CD8-positive, alpha-beta memory T cell (primary cell): ENCODE measurements at places on chromosomes 11 and 22. TPM values are rescaled to one million over a fixed set of nuclear protein-coding genes. Genes with fewer than 3 reads are reported as not detected.

GRCh38 chr11:29352273-29352795 is 664.5 kb downstream of the KCNA4 start:
- no peaks in the 10 kb centered on the region for H3K27me3 ChIP-seq
- no peaks in the 10 kb centered on the region for H3K36me3 ChIP-seq
- no peak overlapping the region for H3K27ac ChIP-seq

- H3K4me3 ChIP-seq: no peak overlapping the region
- H3K27ac ChIP-seq: no peak overlapping the region
- H3K27me3 ChIP-seq: no peaks in the 10 kb centered on the region
Observed at GRCh38 chr22:26546282-26546681, 34.0 kb upstream of the TFIP11 start.

DNA sequence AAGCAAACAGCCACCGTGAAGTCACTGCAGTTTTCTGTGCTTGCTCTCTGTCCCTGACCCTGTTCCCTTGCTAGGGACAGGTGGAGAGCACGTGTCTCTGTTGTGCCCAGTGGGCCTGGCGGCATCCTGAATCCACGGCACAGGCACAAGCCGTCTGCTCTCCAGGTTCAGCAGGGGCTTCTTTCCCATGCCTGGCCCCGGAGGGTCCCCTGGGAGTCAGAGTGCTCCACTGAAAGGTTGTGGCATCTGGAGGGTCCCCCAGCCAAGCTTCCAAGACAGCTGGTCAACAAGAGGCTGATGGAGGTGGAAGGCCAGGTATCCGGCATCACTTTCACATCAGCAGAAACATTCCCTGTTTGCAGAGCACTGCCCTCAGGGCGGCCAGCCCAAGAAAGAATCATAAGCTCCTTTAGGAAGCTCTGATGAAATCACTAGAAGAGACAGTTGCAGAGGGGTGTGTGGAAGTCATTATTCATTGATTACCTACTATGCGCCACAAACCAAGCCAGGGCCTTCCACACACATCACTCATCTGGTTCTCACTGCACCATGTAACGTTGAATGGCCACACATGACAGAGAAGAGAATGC is 346.4 kb upstream of the B3GAT1 start:
- no peak overlapping the region for H3K27ac ChIP-seq
- H3K27me3 ChIP-seq: no peaks in the 10 kb centered on the region
- no peaks in the 10 kb centered on the region for H3K4me1 ChIP-seq
- no peak overlapping the region for H3K4me3 ChIP-seq
- DNase-seq: no peak
- no peaks in the 10 kb centered on the region for H3K36me3 ChIP-seq

DNA sequence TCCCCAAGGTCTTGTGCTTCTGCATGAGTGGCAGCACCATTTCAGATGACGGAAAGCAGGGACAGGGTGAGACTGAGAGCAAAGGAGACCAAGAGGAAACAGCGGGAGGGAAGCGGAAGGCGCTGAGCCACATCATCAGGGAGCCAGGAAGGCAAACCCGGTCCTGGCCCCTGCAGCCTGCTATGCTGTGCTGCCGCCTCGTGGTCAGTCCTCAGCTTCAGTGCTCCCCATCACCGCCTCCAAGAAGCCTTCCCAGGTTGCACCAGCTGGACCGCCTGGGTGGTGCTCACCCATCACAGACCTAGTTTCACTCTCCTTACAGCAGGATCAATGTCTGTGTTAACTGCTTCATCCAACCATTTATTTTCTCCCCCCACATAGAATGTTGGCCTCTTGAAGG is 73.0 kb upstream of the PHF21B start:
- no peak for DNase-seq
- no peaks in the 10 kb centered on the region for H3K36me3 ChIP-seq
- H3K27ac ChIP-seq: no peak overlapping the region

- no peaks in the 10 kb centered on the region for H3K27me3 ChIP-seq
- H3K36me3 ChIP-seq: peaks cover 29% of the 10 kb centered on the region
- H3K4me3 ChIP-seq: no peak overlapping the region
- no peak overlapping the region for H3K27ac ChIP-seq
- no peak for DNase-seq
Observed at GRCh38 chr22:20740222-20740951, 33.5 kb upstream of the SERPIND1 start.

DNA sequence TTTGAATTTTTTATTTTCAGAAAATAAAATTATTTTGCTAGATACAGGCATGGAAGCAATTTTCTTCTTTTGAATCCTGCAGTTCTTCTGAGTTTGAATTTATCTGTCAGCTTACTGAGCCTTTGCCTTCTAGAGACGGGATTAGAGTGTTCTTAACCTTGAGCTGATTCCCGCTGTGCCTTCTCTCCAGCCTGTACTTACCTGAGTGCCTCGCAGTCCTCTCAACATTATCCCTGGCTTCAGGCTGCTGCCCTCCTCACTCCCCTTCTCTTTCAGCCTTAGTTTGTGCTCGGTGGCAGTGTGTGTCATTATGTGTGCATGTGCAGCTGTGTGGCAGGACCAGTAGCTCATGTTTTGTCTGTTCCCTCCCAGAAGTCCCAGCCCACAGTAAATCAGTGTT is 24.3 kb downstream of the OSBP2 start:
- no peak for DNase-seq
- H3K4me1 ChIP-seq: no peaks in the 10 kb centered on the region
- no peak overlapping the region for H3K4me3 ChIP-seq
- no peaks in the 10 kb centered on the region for H3K27me3 ChIP-seq
- no peak overlapping the region for H3K27ac ChIP-seq

DNA sequence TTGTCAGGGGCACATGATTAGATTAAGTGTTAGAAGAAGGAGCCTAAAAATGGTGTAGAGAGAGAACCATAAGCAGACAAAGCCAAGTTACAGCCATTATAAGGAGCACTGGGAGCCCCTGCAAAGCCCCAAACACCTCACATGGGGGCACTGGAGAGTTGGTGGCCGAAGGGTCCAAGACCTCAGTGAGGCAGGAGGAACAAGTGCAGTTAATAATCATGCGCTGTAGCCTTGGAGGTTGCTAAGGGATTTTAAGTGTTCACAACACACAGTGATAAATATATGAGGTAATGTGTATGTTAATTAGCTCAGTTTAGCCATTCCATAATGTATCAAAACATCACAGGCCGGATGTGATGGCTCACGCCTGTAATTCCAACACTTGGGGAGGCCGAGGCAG is 54.4 kb upstream of the JAM3 start:
- no peaks in the 10 kb centered on the region for H3K4me1 ChIP-seq
- no peaks in the 10 kb centered on the region for H3K27me3 ChIP-seq
- DNase-seq: no peak
- no peaks in the 10 kb centered on the region for H3K36me3 ChIP-seq
- no peak overlapping the region for H3K4me3 ChIP-seq

Gene ACR
- not detected for total RNA-seq

Gene SEC14L6
- total RNA-seq: not detected

- H3K4me1 ChIP-seq: no peaks in the 10 kb centered on the region
- no peak overlapping the region for H3K4me3 ChIP-seq
- no peak for DNase-seq
- no peaks in the 10 kb centered on the region for H3K36me3 ChIP-seq
Observed at GRCh38 chr11:84812471-84812969, 814.6 kb downstream of the DLG2 start.

Gene NCAM1
- 0.16 TPM for total RNA-seq

DNA sequence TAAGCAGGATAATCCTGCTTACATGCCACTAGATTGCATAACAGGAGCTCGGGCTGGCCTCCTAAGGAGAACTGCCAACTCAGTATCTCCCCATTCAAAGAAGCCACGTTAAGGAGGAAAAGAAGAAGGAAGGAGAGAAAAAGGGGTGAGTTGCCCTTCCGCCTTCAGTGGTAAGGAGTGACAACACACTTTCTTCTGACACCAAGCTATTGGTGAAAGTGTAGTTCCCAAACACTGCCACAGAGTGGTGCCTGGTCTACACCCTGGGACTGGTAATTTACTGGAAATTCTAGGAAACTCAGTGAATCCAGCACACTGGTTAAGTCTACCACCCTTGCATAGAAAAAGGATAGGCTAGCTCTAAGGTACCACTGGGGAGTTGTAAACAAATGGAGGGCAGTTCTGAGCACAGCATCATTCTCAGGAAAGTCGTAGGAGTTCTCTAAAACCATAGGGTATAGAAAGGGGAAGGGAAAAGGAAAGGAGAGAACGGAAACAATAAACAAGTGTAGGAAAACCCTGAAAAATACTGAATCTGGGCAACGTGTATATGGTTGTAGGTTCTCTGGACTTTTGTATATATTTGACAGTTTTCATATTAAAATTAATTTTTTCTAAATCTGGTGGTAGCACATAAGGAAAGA is 58.2 kb downstream of the RRAS2 start:
- H3K27me3 ChIP-seq: no peaks in the 10 kb centered on the region
- no peak overlapping the region for H3K27ac ChIP-seq
- peaks cover 6% of the 10 kb centered on the region for H3K4me1 ChIP-seq
- H3K36me3 ChIP-seq: no peaks in the 10 kb centered on the region
- no peak overlapping the region for H3K4me3 ChIP-seq

DNA sequence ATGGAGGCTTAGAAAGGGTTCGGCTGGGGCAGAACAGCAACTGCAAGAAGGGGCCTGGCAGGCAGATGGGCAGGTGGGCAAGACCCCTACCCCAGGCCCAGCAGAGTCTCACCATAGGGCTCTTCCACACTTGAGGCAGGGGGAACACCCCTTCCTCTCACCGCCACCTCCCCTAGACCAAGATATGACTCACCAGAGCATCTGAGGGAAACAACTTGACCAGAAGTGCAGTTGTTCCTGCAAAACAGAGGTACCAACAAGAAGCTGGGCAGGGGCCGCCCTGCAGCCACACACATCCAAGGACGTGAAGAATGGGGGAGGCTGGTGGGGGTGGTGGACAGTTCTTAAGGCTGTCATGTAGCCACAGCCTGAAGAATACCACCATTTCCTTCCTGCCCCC is 10.9 kb downstream of the TMPRSS5 start:
- DNase-seq: no peak
- H3K27ac ChIP-seq: no peak overlapping the region
- H3K36me3 ChIP-seq: no peaks in the 10 kb centered on the region
- no peaks in the 10 kb centered on the region for H3K27me3 ChIP-seq
- H3K4me1 ChIP-seq: no peaks in the 10 kb centered on the region
